ENCODE measurements at places on chromosomes 5 and 9. TPM values are rescaled to one million over a fixed set of nuclear protein-coding genes. Genes with fewer than 3 reads are reported as not detected.

Gene SLC45A2
- total RNA-seq, result not detected

Gene SEMA4D
- 0.30 TPM for total RNA-seq

Gene FCN2
- total RNA-seq, result not detected

Gene PCDHGC4
- total RNA-seq, result 3.5 TPM

Gene GRXCR2
- total RNA-seq, result not detected

Gene C5orf58
- not detected for total RNA-seq

Gene SAXO1
- total RNA-seq, result not detected

Gene BSPRY
- total RNA-seq, result not detected

Gene TMEM174
- not detected for total RNA-seq

Gene FOXD4L6
- total RNA-seq, result 0.37 TPM

Gene ACTBL2
- 0.89 TPM for total RNA-seq

Gene LRRC19
- not detected for total RNA-seq

Gene CCL21
- not detected for total RNA-seq

Gene CDC23
- total RNA-seq, result 24.6 TPM

Gene ABLIM3
- total RNA-seq, result 4.2 TPM

Gene TERT
- total RNA-seq, result not detected

Gene ORM2
- total RNA-seq, result not detected

Gene SPINK6
- not detected for total RNA-seq

Gene SURF6
- 15.6 TPM for total RNA-seq

Gene CFAP90
- 0.30 TPM for total RNA-seq

Gene OBP2B
- total RNA-seq, result not detected

Gene CAAP1
- total RNA-seq, result 20.8 TPM

Gene HCN1
- not detected for total RNA-seq

Gene SLCO6A1
- not detected for total RNA-seq

Gene GPX3
- total RNA-seq, result 1.2 TPM

Gene PFN3
- total RNA-seq, result not detected

Gene NUDT12
- 17.2 TPM for total RNA-seq

Gene GPR151
- not detected for total RNA-seq

Gene PROB1
- total RNA-seq, result 0.59 TPM

Gene SPAG8
- 0.55 TPM for total RNA-seq

Gene EMB
- 5.0 TPM for total RNA-seq

Gene PCDHAC1
- 0.09 TPM for total RNA-seq

Gene SOX30
- not detected for total RNA-seq

Gene C9orf50
- not detected for total RNA-seq

Gene JAK2
- total RNA-seq, result 9.5 TPM

Gene KCNT1
- total RNA-seq, result not detected

Gene UGT3A1
- not detected for total RNA-seq

Gene CTNNA1
- total RNA-seq, result 345 TPM

Gene CPLANE1
- total RNA-seq, result 24.3 TPM

Gene SHC3
- total RNA-seq, result 79.2 TPM

Gene IDNK
- total RNA-seq, result 1.7 TPM

Gene CD274
- 22.5 TPM for total RNA-seq
